ENCODE measurements at places on chromosomes 16 and 17.

DNA sequence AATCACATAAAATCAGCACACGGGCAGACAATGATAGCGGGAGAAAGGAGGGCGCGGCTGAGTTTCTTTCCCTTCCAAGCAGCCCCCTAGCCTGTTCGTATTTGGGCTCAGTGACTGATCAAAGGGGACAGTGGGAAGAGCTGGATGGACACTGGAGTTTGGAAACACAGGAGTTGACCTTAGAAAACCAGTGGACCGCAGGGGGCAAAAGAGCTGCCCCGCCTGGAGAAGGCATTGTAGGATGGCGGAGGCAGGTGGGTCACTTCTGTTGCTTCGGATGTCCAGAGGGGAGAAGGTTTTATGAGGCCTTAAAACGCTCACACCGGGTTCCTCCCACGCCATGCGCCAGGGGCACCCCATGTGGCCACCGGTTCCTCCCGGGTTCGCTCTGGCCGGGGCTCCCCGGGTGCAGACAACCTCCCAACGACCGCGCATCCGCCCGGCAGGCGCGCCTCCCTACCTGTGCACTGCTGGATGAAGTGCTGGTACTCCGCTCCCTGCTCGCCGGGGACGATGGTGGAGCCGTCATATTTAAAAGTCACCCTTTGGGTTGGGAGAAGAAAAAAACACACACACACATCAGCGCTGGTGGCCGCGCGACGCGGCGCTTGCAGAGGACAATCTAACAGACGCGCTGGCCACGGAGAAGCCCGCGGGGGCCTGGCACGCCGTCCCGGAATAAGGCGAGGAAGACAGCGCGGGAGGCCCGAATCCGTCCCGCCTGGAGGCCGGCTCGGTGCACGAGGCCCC lies 662 bp downstream of the COTL1 start:
- DNase-seq = peak; percentile 28

- DNase-seq = peak; percentile 66
Observed at GRCh38 chr17:14321476-14321949, 20.6 kb downstream of the HS3ST3B1 start.

- DNase-seq = peak; percentile 69
Observed at GRCh38 chr17:48961516-48962233, 6.7 kb downstream of the GIP start.

DNA sequence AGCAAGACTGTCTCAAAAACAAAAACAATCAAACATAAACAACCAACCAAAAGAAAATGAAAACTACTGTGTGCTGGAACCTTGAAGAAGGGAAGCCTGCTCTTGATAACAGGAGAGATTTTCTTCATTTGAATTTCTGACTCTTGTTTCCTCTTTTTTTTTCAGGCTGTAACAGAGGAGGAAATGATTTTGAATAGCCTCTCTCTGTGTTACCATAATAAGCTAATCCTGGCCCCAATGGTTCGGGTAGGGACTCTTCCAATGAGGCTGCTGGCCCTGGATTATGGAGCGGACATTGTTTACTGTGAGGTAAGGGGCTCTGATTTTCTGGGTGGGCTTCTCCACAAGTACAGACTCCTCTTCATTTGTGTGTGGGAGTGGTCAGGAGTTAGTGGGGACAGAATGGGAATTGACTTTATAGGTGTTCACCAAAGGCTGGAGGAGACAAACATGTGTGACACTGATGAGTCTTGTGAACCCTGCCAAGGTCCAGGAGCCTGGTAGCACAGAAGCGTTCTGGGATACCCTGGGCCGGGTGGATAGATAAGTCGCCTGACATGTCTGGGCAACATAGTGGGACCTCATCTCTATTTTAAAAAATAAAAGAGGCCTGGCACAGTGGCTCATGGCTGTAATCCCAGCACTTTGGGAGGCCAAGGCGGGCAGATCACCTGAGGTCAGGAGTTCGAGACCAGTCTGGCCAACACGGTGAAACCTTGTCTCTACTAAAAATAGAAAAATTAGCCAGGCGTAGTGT lies 14.9 kb downstream of the DUS2 start:
- DNase-seq = no peak

- peak; percentile 44 for DNase-seq
Observed at GRCh38 chr16:75038036-75038858, 39.4 kb downstream of the ZNRF1 start.

GRCh38 chr17:47735139-47735464 lies 2.1 kb downstream of the TBX21 start:
- DNase-seq = no peak
